ENCODE measurements at places on chromosomes 16 and 17.

GRCh38 chr17:15171167-15172047 lies 93.7 kb downstream of the PMP22 start:
- DNase-seq: peak; percentile 83

GRCh38 chr17:81350320-81350890 lies 44.9 kb upstream of the BAHCC1 start:
- DNase-seq: no peak

DNA sequence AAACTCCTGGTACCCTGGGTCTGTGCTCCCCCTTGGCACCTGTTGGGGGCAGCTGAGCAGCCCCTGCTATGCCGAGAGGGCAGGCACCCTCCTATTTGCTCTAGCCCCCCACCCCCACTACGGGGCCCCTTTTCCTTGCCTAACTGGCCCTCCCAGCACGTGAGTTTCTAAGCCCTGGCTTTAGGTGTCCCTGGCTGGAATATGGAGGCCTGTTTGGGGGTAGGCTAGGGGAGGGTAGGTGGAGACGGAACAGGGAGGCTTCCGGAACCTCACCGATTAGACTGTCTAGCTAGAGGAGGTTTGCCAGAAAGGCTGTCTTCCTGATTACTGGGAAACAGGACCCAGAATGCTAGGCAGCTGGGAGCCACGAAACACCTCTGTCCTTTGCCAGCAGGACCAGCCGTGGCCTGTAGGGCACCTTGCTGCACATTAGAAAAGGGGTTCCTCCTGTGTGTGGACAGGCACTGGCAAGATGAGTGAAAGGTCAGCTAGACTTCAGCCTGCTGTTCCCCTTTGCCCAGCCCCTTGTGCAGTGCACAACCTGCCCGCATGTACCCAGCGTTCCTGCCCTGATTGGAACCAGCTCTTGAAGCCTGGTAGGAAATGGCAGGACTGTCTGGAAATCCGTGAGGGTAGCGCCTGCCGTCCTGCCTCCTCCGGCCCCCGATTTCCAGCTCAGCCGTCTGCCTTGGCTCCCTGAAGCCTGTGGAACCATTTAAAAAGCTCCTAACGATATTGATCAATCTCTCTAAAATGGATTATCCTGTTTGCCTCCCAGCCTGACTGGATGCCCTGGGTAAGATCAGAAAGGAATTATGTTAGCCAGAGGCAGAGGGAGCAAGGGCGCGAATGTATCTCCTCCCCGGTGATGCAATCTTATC lies 83.4 kb upstream of the GSE1 start:
- DNase-seq: no peak

GRCh38 chr17:79808763-79809529 lies 12.1 kb upstream of the CBX8 start:
- no peak for DNase-seq

GRCh38 chr16:57462978-57463362 lies 491 bp downstream of the POLR2C start:
- no peak for DNase-seq

GRCh38 chr16:22139008-22139407 lies 23.3 kb upstream of the SDR42E2 start:
- DNase-seq: no peak

DNA sequence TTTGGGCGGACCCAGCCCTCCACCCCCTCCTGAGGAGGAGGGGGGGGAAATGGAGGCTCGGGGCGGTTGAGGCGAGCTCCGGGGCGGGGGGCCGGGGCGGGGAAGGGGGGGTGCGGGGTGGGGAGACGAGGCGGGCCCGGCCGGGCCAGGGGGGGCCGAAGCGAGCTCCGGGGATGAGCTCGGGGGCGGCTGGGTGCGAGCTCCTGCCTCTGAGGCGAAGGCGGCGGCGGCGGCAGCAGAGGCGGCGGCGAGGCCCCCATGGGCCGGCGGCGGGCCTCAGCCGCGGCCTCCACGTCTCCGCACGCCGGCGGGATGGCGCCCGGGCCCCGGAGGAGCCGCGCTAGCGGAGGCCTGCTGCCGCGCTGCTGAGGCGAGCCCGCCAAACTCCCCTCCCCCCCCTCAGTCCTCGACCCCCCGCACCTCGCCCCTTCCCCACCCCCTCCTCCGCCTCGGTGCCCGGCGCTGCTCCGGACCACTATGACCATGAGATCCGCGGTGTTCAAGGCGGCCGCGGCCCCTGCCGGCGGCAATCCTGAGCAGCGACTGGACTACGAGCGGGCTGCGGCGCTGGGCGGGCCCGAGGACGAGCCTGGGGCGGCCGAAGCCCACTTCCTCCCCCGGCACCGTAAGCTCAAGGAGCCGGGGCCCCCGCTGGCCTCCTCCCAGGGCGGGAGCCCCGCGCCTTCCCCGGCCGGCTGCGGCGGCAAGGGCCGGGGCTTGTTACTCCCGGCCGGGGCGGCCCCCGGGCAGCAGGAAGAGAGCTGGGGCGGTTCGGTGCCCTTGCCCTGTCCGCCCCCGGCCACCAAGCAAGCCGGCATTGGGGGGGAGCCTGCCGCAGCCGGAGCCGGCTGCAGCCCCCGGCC lies 596 bp downstream of the MSL1 start:
- peak; percentile 59 for DNase-seq

DNA sequence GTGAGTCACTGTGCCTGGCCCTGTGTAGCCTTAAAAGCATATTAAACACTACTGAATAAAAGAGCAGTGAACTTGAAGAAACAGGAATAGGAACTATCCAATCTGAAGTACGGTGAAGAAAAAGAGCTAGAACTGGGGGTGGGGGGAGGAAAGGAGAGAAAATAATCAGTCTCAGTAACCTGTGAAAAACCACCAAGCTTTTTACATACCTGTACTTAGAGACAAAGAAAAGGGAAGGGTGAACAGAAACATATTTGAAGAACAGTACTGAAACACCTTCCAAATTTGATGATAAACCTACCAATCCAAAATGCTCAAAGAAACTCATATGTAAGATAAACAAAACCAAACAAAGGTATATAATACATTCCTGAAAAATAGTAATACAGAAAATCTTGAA lies 77.5 kb downstream of the USP32 start:
- no peak for DNase-seq

- DNase-seq: no peak
Measured at GRCh38 chr17:70535986-70536385, 366.7 kb downstream of the KCNJ2 start.

Measured in WTC11 (cell line).